Hematopoietic multipotent progenitor cell treated with erythropoietin and hydrocortisone succinate and interleukin-3 and kit ligand, for 8 days (in vitro differentiated cells): ENCODE measurements at places on chromosomes 3 and 15.

GRCh38 chr3:78670746-78671145 lies 1097.1 kb downstream of the ROBO1 start:
- no peak for DNase-seq

DNA sequence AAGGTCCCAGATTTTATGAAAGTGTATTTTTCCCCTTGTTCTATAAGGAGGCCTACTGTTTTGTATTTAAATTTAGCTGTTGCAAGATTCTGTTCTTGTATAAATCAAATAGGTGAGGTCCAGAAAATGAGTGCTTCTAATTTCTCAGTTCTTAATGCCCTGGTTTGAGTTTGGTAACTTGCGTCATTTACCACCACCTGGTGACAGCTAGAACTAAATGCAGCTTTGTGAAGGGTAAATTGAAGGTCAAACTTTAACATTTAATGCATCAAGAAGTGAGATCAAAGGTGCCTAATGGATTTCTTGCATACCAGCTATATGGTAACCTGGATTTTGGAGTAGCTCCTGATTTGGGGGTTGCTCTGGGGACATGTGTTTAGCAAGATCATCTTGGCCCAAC lies 50.7 kb upstream of the POLR2M start:
- no peak for DNase-seq

DNA sequence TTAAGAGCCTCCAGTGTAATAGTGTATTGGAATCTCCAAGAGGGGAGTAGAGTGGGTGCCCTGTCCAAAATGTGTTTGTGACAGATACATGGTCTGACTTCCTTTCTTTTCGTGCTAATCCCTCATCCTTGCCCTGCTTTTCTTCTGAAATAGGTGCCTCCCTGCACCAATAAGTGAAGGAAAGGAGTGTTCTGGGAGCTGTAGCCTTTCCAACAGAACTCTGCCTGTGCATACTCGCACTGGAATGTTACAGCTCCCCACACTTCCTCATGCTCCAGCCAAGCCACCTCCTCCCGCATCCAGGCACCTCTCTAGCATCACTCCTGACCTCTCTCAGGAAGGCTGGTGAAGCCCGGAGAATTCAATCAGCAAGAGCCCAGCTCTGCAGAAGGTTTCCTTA lies 478.0 kb downstream of the GABRG3 start:
- DNase-seq, result no peak

- DNase-seq, result no peak
These were observed 93.0 kb downstream of the SMAD3 start for GRCh38 chr15:67158367-67158766.

DNA sequence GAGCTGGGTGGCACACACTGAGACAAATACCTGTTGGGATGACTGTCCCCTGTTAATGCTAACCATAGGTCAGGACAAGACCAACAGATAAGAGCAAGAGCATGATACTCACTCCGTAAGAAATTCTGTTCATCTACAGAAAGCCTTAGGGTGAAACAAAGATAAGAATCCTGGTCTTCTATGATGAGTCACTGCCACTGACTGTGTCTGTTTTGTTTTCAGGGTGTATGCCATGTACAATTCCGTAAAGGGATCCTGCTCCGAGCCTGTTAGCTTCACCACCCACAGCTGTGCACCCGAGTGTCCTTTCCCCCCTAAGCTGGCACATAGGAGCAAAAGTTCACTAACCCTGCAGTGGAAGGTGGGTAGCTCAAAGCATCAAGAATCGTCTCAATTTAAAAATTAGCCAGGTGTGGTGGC lies 141.1 kb downstream of the GHSR start:
- peak; percentile 41 for DNase-seq

DNA sequence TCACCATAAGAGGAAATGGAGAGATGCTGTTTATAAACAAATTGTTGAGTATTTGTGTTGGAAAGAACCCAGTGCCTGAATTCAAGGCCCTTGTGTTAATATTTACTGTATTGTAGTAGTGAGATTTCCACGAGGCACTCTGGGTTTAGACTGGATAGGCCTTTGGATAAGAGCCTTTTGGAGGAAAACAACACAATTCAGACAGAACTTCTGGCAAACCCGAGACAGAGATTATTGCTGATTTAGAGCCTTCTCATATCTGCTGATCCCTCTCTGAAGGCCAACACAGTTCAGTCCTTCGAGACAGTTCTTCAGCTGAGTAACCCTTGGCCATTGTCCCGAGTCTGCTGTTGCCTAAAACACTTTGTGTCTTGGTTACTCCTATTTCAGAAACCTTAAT lies 55.7 kb downstream of the LMCD1 start:
- DNase-seq, result no peak

GRCh38 chr3:28218917-28219198 lies 22.6 kb upstream of the CMC1 start:
- no peak for DNase-seq

GRCh38 chr3:64133987-64134386 lies 91.3 kb downstream of the PRICKLE2 start:
- no peak for DNase-seq

- DNase-seq, result no peak
These were observed 26.3 kb downstream of the GPR160 start for GRCh38 chr3:170064108-170064507.

DNA sequence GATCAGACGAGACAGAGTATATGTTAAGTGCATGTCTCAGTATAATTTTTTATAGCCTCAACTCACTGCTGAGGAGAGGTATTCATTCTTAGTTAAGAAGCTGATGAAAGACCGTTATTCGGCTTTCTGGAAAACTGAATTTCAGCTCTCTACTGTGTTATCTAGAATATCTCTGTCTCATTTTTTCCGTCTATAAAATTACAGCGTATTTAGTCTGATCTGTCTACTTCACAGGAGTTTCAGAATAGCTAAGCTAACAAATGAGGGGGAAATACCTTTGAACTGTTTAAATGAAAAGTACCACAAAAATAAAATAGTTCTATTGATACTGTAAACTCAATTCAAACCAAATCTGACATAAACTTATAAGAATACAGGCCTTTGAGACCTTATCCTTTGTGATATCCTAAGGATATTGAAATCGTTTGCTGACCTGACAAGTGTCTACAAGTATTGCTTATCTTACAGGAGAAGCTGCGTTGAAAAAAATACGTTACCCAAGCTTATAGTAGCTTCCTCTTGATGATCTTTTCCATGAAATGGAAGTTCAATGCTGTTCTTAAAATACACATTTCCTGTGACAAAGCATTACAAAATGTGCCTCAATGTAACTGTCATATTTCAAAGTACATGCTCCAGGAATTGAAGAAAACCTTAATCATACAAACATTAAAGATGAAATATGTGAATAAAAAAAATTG lies 104.6 kb downstream of the IL1RAP start:
- peak; percentile 64 for DNase-seq

DNA sequence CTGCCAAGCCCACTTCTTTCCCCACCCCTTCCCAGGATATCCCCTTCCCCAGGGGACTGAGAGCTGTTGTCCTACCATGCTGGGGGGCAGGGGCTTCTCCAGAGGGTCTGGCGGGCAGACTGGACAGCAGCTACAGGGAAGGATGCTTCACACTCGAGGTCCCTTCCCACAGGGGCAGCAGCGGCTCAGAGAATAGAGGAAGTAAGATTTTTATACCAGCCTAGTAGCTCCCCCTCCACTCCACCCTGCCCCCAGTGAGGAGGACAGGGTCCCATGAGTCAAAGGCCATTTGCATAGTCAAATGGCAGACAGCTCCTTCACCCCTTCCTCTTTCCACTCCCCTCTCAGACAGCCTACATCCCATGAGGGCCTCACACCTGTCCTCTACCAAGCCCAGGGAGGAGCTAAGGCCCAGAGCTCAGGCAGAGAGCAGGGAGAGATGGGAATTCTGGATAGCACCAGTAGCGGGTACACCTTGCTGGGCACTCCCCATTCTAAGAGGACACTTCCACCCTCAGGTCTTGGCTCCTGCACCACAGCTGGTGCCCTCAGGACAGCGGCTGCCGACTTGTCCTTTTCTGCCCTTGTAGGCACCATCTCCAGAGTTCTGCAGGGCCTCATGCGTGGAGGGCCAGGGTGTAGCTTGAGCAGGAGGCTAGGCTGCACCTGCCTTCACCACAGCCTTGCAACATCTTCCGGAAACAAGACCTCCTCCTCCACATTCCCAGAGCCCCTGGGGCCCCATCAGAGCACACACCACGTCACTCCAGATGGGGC lies at the start of gene TLR9:
Gene TLR9, minus strand, starts transcription at position 194 of the 777 bp plus-strand sequence. Its CDS starts 116 bp downstream, at position 78.
- DNase-seq, result no peak

- no peak for DNase-seq
These were observed 108.6 kb upstream of the AADACL2 start for GRCh38 chr3:151625086-151625485.

DNA sequence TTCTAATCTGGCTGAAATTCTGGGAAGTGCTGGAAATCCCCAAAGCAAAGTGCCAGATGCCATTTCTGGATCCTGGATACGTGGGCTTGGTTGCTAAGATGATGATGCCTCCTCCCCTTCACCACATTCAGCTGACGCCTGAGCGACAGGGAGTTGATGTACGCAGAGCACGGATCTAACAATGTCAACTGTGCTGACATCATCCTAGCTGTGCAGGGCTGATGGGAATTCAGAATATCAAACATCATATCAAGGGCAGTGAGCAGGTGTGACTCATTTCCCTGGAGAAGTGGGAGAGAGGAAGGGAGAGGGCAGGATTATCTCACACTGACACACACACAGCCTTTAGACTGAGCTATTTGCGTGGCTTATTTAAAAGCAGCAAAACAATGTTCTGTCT lies 92.6 kb upstream of the ZBTB20 start:
- no peak for DNase-seq

- no peak for DNase-seq
These were observed 831 bp downstream of the IFT57 start for GRCh38 chr3:108221393-108221792.

GRCh38 chr3:15800327-15800726 lies 2.5 kb upstream of the ANKRD28 start:
- peak; percentile 23 for DNase-seq

- DNase-seq, result no peak
These were observed 103.4 kb upstream of the HACD2 start for GRCh38 chr3:123688241-123688747.

GRCh38 chr3:44584646-44585501 lies at the start of gene ZNF660:
Gene ZNF660 (plus strand): TSS chr3:44584964. CDS start chr3:44594194, 9,230 bp downstream.
- DNase-seq, result peak; percentile 6

GRCh38 chr3:130779031-130779430 lies 32.4 kb upstream of the PIK3R4 start:
- no peak for DNase-seq

- DNase-seq, result no peak
These were observed 21.0 kb upstream of the CHMP2B start for GRCh38 chr3:87206070-87206469.

- DNase-seq, result peak; percentile 31
These were observed 10.7 kb downstream of the H1-8 start for GRCh38 chr3:129553719-129554118.

DNA sequence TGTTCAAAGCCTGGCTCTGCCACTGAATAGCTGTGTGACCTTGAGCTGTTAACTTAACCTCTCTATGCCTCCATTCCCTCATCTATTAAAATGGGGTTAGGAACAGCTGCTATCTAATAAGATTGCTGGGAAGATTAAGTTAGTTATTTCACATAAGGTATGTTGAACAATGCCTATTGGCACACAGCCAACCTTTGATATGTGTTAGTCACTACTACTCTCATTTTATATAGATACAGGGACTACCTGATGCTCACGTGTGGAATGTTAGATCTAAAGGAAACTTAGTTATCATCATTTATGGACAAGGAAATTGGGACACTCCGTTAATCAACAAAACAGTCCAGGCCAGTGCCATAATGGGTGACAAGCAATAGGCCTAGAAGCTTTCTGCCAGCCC lies 332.4 kb upstream of the PPP2R3A start:
- DNase-seq, result no peak

DNA sequence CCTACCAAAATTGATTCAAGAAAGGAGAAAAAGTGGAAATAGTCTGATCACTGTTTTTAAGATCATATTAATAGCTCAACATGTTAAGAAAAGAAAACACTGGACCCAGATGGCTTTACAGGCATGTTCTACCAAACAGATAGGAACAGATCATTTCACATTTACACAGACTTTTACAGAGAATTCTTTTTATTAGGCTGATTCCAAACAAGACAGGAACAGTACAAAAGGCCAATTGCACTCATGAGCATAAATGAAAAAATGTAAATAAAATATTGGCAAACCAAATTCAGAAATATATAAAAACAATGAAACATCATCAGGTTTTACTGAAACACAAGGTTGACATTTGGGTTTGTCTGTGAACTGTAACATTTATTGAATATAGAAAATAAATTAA lies 106.5 kb downstream of the WNT5A start:
- DNase-seq, result no peak
